ENCODE measurements at places on chromosomes 7 and 10. TPM values are rescaled to one million over a fixed set of nuclear protein-coding genes. Genes with fewer than 3 reads are reported as not detected.

The OGDH gene
- 44.4 TPM for polyA plus RNA-seq

The ZNF273 gene
- 3.2 TPM for polyA plus RNA-seq

The MAD1L1 gene
- 166 TPM for polyA plus RNA-seq

The CNOT4 gene
- polyA plus RNA-seq: 17.1 TPM

- H3K4me3 ChIP-seq: no peak overlapping the region
- H3K4me1 ChIP-seq: peaks cover 46% of the 10 kb centered on the region
- DNase-seq: peak; percentile 71
- H3K27ac ChIP-seq: no peak overlapping the region
- H3K27me3 ChIP-seq: peaks cover 7% of the 10 kb centered on the region
- no peaks in the 10 kb centered on the region for H3K36me3 ChIP-seq
Measured at GRCh38 chr10:33134011-33134751, 176.2 kb upstream of the ITGB1 start.

GRCh38 chr7:158083526-158084310 is 503.9 kb downstream of the PTPRN2 start:
- no peaks in the 10 kb centered on the region for H3K36me3 ChIP-seq
- H3K4me3 ChIP-seq: no peak overlapping the region
- no peak for DNase-seq
- H3K27ac ChIP-seq: no peak overlapping the region
- no peaks in the 10 kb centered on the region for H3K27me3 ChIP-seq

DNA sequence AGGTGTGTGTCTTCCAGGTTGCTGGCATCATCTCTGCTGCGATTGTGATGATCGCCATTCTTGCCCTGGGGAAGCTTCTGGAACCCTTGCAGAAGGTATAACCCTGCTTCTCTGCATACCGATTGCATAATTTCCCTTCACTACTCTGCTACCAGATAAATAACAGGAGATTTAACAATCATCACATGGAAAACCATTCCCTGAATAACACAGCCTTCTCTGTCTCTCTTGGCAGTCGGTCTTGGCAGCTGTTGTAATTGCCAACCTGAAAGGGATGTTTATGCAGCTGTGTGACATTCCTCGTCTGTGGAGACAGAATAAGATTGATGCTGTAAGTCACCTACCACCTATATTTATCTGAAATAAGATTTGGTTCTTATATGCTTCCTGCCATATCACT is 33.8 kb downstream of the SLC26A4 start:
- no peaks in the 10 kb centered on the region for H3K4me1 ChIP-seq
- DNase-seq: no peak
- H3K4me3 ChIP-seq: no peak overlapping the region
- H3K27me3 ChIP-seq: peaks cover 3% of the 10 kb centered on the region
- no peaks in the 10 kb centered on the region for H3K36me3 ChIP-seq

DNA sequence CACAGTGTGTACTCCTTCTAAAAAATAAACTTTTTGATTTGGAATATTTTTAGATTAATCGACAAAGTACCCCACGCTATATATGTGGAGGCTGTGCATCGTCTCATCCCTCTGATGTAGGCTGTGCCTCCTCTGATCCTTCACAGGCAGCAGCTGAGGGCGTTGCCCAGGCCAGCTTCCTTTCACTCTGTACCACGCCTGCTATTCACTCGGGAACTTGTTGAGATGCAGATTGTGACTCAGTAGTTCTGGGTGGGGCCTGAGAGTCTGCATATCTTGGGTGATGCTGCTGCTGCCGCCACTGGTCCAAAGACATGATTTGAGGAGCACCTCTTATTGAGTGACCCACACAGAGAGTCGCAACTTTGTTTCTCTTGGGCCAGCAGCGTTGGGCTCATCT is 7.9 kb upstream of the C10orf120 start:
- peaks cover 2% of the 10 kb centered on the region for H3K4me1 ChIP-seq
- H3K36me3 ChIP-seq: no peaks in the 10 kb centered on the region
- H3K27me3 ChIP-seq: peaks cover 2% of the 10 kb centered on the region
- DNase-seq: no peak
- H3K27ac ChIP-seq: no peak overlapping the region
- H3K4me3 ChIP-seq: no peak overlapping the region

DNA sequence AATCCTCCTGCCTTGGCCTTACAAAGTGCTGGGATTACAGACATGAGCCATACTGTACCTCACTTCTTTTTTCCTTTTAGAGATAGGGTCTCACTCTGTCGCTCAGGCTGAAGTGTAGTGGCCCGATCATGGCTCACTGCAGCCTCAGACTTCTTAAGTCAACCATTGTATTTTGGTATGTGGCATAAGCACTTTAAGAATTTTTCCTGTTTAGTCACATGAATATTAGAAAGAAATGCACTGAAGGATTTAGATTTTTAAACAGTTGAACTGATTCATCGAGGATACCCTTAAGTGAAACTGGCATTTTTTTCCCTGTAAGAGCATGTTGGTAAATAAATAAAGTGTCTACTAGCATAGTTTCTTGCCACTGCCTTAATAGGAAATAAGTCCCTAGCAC is 319.3 kb upstream of the CACNA2D1 start:
- no peaks in the 10 kb centered on the region for H3K36me3 ChIP-seq
- no peak for DNase-seq
- no peak overlapping the region for H3K4me3 ChIP-seq
- no peak overlapping the region for H3K27ac ChIP-seq
- peaks cover 3% of the 10 kb centered on the region for H3K27me3 ChIP-seq

DNA sequence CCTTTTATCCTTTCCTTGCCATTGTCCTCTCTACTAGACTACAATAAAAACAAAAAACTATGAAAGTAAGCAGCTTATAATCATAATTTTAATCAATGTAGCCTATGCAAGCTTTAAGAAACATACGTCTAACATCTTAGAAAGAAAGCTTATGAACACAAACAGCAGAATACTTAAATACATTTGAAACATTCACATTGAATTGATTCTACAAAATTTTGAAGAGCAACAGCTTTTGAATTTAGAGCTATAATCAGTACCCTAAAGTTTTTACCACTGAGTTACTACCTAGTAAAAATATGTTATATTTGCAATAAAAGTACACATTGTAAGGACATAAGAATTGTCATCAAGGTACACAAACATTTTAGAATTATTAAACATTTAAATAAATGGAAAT is 7.2 kb downstream of the MEOX2 start:
- no peaks in the 10 kb centered on the region for H3K36me3 ChIP-seq
- H3K27me3 ChIP-seq: no peaks in the 10 kb centered on the region
- no peaks in the 10 kb centered on the region for H3K4me1 ChIP-seq
- DNase-seq: no peak
- no peak overlapping the region for H3K27ac ChIP-seq

DNA sequence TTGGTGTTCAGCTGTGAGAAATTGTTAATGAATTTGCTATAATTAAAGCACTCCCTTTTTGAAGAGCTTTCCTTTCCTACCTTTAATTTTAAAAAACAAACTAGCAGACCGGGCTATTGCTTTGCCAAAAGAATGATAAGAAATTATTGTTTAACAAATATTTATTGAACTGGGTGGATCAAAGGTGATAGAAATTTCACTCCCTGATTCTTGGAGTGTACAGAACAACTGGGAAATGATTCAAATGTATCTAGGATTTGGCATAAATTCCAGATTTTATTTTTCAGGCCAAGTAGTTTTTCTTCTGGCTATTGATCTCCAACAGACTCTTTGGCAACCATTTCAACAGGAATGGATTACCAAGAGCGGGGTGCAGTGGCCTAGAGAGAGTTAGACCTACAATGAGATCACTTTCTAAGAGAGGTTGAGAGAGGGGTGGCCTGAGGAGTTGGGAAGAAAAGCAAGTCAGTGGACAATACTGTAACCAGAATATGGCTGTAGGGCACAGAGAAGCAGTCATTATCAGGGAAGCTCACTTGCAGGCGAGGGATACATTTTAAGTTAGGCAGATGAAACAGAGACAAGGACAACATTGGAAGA is 71.9 kb downstream of the PLXDC2 start:
- no peak overlapping the region for H3K4me3 ChIP-seq
- no peak for DNase-seq
- peaks cover 4% of the 10 kb centered on the region for H3K36me3 ChIP-seq
- H3K27ac ChIP-seq: no peak overlapping the region
- H3K4me1 ChIP-seq: peaks cover 6% of the 10 kb centered on the region

- H3K36me3 ChIP-seq: no peaks in the 10 kb centered on the region
- DNase-seq: no peak
- H3K27me3 ChIP-seq: peaks cover 2% of the 10 kb centered on the region
- no peaks in the 10 kb centered on the region for H3K4me1 ChIP-seq
- H3K27ac ChIP-seq: no peak overlapping the region
Measured at GRCh38 chr7:3955751-3956696, 655.0 kb downstream of the SDK1 start.

- H3K27ac ChIP-seq: no peak overlapping the region
- DNase-seq: no peak
- H3K4me1 ChIP-seq: no peaks in the 10 kb centered on the region
- H3K36me3 ChIP-seq: peaks cover 23% of the 10 kb centered on the region
Measured at GRCh38 chr7:22972207-22972606, 41.7 kb downstream of the HYCC1 start.

All from immature natural killer cell (primary cell).